ENCODE measurements at places on chromosomes 1 and 21.

GRCh38 chr1:203072002-203072602, 13.7 kb downstream of the MYOG start:
- no peak for DNase-seq

DNA sequence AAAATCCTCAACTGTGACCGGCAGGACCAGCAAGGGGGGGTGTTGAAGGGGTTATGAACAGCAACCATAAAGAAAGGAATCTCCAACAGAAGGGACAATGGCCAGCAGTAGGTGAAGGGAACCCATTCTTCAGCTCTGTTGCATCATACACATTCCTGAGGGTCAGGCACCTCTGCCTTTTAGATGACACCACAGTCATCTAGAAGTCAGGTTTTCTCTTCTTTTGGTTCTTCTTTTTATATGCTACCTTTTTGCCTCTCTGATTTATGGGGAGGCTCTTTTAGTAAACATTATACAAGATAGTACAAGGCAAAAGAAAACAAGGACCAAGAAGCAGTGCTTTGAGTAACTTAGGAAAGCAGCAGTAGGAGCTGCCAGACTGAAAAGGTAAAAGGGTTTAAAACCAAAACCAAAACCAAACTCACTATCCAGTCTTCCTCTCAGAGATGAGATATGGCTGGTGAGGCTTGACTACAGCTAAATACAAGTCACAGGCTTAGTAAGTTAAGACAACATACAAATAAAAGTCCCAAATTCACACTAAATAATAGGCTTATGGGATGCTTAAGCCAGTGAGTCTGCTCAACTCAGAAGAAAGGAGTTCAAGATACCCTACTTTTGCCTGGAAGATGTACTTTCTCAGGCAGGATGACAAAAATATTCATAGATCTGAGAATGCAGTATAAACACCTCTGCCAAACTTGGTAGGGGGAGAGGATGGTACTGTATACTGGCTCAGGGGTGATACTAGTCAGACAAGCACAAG, 4.1 kb downstream of the TEX38 start:
- DNase-seq, result no peak

GRCh38 chr1:53637511-53638359, 101.2 kb downstream of the GLIS1 start:
- DNase-seq, result peak; percentile 6

DNA sequence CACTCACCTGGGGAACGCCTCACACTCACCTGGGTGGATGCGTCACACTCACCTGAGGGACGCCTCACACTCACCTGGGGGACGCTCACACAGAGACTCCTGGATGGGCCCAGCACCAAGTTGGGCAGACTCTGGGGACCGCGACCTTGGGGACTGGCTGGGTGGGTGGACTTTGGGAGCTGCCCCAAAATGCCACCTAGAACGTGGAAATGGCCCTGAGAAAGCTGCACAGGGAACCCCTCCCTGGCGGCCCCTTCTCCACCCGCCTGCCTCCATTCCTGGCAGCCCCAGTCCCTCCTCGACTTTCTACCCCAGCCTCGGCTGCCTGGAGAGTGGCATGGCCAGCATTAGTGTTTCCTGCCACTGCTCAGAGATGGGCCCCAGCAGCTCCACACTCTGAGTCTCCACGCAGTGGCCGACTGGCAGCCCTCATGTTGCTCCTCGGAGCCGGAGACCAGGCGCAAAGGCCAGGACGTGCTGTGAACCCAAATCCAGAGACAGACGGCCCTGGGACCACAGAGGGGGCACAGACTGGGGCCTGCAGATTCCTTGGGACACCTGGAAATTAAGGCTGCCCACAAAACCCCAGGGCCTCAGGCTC, 46.5 kb upstream of the ACTRT2 start:
- no peak for DNase-seq

- no peak for DNase-seq
These were observed 43.6 kb upstream of the PDE9A start for GRCh38 chr21:42609811-42610210.

- peak; percentile 28 for DNase-seq
These were observed 122.6 kb downstream of the FCRL5 start for GRCh38 chr1:157429601-157430240.

DNA sequence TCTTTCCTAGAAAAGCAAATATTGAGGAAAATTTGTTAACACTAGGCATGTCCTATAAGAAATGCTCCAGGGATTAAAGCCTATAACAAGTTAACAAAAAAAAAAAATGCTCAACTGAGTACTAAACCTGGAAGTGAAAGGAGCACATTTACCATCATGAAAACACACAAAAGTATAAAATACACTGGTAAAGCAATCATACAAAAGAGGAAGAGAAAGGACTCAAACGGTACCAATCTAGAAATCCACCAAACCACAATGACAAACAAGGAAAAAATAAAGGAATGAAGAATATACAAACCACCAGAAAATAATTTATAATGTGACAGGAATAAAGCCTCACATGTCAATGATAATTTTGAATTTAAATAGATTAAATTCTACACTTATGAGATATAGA, 21.2 kb downstream of the CD1E start:
- DNase-seq, result no peak

DNA sequence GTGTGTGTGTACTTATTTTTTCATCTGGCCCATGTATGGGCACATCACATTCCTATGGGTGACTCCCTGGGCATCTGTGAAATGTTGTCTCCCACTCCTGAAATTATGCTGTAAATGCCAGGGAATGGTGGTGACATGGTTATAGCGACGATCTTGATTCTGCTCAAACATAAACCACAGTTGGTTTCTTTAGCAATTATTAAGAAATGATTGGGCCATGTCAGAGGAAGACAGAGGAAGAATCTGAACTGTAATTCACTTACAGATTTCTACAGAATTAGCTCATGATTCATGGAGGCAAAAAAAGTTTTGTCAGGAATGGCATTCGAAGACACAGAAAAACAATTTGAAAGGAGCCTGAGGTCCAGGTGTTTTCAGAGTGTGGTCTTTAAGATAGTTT, 25.8 kb upstream of the KCNE1 start:
- no peak for DNase-seq

- DNase-seq, result no peak
These were observed 44.5 kb downstream of the SDC3 start for GRCh38 chr1:30863858-30864604.

DNA sequence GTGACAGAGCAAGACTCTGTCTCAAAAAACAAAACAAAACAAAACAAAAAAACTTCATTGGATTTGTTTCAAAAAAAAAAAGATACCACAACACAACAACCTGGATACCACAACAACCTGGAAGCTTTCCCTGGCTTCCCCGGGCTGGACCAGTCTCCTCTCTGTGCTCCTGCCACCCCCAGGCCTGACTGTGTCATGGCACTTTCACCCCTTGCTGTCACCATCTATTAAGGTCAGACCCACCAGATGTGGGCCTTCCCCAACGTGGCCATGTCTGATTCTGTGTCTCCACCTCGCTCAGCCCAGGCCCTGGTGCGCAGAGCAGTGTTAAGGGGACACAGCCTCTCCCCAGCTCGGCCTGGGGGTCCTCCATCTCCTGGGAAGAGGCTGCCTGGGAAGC, 28.3 kb upstream of the ACOT11 start:
- no peak for DNase-seq

DNA sequence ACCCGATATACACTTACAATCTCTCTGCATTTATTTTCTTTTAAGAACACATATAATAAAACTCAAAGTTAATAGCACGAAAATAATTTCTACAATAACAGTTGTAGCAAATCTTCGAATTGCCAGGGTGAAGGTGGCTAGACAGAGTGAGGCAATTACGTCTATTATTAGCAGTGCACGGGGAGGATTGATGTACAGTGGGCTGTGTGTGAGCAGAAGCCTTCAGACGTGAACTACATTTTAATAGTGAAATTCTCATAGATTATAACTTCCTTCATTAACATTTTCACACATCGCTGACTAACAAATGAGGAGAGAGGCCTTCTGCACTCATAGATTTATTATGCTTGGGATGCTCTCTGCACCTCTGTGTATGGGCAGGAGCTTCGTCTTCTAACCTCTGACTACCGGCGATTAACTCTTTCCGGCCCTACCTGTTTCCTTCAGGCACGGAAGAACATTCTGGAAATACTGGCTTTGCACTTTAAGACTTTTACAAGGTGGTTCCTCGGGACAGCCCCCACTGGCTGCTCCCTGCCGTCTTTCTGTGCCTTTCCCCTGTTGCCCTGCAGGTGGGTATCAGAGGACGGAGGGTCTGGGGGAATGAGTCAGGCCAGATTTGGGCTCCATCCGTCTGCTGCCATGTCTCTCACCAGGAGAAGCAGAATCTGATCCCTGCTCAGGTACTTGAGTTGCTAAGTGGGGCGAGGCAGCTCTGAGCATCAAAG, 200.5 kb downstream of the CAMTA1 start:
- DNase-seq, result no peak

GRCh38 chr21:42290505-42290904, 24.7 kb downstream of the TFF3 start:
- DNase-seq, result no peak

DNA sequence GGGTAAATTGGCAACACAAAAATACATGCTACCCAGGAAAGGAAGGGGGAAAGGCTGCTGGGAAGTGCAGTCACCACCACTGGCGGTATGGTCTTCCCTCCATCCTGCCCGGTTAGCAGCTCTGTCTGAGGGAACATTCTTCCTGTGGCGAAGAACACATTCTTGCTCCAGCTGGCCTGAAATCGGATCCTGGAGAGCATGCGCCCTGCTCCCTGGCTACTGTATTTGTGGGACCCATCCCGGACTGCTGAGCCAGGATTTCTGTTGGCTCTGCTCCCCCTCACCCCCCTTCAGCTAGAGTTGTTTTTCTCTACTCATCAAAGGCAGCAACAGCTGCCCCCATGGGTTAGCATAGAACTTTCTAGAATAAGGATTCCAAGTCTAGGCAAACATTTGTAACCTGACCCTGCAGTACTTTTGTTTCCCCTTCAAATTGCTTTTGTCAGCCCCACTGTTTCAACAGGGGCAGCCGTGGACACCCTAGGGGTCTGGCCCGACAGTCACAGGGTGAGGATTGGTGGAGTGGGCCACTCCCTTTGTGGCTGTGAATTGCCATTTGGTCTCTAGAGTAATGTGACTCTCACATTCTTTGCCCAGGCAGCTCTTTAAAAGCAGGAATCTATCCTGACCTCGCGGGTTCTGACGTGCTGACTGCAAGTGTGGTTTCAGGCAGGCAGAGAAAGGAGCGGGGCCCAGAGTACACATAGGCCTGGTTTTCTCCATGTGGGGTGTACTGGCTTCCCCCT, 157.7 kb downstream of the TOMM20 start:
- peak; percentile 84 for DNase-seq

DNA sequence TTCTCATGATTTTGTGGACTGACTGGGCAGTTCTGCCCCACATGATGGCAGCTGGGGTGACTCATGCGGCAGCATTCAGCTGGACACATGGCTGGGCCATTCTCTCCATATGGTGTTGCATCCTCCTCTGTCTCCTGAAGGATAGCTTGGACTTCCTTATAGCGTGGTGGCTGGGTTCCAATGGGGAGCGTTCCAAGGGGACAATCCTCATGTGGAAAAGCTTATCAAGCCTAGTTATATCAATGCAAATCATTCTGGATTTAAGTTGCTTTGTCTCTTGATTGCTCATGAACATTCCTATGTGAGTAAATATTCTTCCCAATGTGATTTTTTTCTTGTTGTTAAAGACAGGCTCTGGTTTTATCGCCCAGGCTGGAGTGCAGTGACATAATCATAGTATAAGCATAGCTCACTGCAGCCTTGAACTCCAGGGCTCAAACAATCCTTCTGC, 13.2 kb upstream of the SLC2A1 start:
- no peak for DNase-seq

DNA sequence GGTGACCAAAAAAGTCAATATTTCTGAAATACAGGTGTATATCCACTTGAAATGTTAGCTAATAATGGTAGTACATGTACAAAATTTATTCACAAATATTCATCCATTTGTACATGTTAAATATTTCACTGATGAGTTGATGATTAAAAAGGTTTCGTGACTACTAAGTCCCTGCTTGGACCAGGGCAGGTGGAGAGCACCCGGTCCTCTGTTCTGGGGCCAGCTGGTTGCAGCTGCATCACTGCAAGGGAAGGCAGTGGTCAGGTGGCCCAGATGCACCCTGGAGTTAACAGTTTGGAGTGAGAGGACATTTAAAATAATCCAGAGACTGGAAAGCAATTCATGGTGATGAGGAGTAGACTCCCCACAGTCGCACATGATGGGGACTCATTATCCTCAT, 141.2 kb downstream of the ZBTB18 start:
- no peak for DNase-seq

GRCh38 chr1:207102146-207102545, 1.9 kb upstream of the C4BPA start:
- no peak for DNase-seq

DNA sequence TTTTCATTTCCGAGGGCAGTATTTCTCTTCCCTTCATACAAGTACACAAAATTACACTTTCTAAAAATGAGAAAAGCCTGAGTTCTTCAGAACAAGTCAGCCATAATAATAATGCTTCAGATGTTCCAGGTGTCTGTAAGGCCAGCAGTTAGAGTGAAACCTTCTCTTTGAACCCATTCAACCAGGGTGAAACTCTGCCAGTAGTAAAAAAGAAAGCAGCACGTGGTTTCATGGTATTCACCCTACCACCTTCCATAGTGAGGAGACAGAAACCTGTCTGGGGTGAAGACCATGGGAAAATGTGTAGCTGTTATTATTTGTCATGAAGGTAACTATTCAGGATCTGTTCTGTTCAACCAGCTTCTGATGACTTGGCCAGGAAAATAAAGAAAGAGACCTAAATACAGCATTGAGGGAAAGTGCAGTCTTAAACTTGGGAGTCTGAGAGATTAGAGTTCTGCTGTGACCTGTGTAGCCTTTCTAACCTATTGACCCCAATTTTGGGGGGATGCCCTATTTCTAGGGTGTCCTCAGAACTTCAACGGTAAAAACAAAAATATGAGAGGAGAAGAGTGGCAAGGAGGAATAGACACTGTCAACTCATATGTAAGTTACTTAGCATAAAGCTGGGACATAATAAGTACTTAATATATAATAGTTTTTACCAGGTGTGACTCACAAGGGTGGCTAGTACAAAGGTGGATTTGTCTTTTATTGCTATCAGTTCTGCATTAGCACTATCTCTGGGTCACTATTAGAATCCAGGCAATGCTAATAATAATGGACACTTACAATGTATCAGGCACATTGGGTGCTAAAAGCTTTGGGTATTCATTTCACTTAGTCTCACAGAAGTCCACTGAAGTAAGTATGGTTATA, 70.0 kb upstream of the TNFSF4 start:
- no peak for DNase-seq

- DNase-seq, result no peak
These were observed 79.2 kb downstream of the RIPK4 start for GRCh38 chr21:41687633-41688032.

- DNase-seq, result peak; percentile 60
These were observed 44.6 kb upstream of the BCL9 start for GRCh38 chr1:147496571-147497210.

Data from uterus (tissue), 4 donors.